ENCODE measurements at places on chromosomes 7 and 10. TPM values are rescaled to one million over a fixed set of nuclear protein-coding genes. Genes with fewer than 3 reads are reported as not detected.

GRCh38 chr7:36182854-36183604 is 30.0 kb downstream of the EEPD1 start:
- no peak for DNase-seq

DNA sequence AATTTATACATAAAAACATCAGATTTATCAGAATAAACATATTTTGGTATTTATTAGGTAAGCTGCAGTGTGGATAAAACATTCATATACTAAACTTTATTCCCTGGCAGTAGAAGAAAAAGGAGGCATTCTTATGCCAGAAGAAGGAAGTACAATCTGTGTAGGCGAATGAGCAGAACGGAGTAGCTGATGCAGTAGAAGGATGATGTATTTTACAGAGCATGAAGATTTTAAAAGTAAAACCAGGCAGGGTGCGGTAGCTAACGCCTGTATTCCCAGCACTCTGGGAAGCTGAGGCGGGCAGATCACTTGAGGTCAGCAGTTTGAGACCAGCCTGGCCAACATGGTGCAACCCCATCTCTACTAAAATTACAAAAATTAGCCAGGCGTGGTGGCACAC is 294.9 kb upstream of the MKLN1 start:
- no peak for DNase-seq

DNA sequence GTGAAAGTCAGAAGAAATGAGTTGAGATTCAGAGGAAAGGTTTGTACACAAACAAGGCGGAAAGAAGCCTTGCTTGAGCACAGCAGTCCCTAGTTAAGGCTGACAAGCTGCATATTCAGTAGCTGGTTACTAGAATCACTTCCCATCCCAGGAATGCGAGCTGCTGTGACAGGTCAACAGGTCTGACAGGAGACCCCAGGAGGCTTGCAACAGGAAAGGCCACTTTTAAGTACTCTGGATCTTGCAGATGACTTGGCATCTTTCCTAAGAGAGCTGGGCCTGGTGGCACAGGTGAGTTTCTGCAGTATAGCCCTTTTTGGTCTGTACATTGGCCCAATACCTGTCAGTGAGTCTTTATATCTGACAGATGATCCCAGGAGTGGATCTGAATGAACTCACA is 35.7 kb upstream of the UNC5B start:
- no peak for DNase-seq

GRCh38 chr10:102919992-102920739 is 2.1 kb downstream of the CNNM2 start:
- no peak for DNase-seq

DNA sequence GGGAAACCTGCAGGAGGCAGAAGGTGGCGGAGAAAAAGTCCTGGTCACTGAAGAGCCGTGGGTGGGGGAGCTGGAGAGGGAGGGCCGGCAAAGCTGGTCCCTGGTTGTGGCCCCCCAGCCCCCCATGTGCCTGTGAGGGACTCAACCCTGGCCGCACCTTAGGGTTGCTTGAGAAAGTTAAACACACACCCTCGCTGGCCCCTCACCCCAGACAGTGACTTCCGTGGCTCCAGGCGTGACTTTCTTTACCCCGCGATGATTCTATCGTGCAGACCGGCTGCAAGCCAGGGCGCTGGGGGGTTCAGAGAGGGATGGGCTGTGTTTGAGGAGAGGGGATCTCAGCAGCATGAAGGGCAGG is 447.6 kb upstream of the FOXK1 start:
- DNase-seq = no peak

DNA sequence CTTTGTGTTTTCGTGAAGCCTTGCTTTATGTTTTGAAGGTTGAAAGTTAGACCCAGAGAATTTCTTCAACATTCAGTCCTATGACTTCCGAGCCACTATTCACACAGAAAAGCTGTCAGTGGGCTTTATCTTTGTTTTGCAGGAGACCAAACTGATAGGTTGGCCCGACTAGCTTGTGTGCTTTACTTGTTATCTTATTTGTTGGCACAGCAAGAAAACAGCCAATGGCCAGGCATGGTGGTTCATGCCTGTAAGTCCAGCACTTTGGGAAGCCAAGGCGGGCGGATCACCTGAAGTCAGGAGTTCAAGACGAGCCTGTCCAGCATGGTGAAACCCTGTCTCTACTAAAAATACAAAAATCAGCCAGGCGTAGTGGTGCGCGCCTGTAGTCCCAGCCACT is 16.0 kb upstream of the GDI2 start:
- no peak for DNase-seq

- no peak for DNase-seq
These were observed 15.3 kb downstream of the AGBL3 start for GRCh38 chr7:135001390-135002165.

GRCh38 chr7:115132096-115132495 is 210.2 kb downstream of the MDFIC start:
- no peak for DNase-seq

- DNase-seq = no peak
These were observed 7.9 kb downstream of the ANTXRL start for GRCh38 chr10:46294641-46295220.

PSMG3 gene
- 22.4 TPM for total RNA-seq

PITX3 gene
- not detected for total RNA-seq

CLRN3 gene
- not detected for total RNA-seq

GIMAP2 gene
- 14.7 TPM for total RNA-seq
